Fibroblast of skin of right quadriceps (primary cell): ENCODE measurements at places on chromosomes 4 and X.
A peak's percentile ranks its signal among the peaks of the same experiment; 100 is the strongest.

- DNase-seq: peak; percentile 54
Observed at GRCh38 chrX:115562480-115562847, 1.5 kb downstream of the PLS3 start.

DNA sequence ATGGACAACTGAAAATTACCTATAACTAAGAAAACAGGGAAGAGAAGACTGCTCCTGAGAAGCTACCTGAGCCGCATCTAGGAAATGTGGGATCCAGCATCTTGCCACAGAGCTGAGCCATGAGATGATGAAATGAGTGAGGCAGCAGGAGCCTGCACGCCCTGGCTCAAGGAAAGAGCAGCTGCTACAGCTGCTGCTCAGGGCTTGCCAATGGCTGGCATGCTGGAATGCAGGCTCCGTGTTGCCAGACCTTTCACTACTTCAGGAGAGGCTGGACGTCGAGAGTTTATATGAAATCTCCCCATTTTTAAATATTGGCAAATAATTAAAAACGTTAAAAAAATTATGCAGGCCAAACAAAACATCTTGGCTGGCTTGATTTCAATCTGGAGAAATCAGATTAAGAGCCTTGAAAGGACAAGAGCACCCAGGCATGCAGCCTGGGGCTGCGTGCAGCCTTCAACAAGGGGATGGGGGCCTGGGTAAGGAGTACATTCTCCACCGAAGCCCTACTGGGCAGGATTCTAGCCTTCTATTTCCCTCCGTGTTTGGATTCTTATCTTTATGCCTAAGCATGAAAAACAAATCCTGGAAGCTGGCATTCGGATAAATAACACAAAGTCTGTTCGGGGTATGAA is 227.6 kb downstream of the NR3C2 start:
- no peak for DNase-seq

GRCh38 chrX:104254442-104255115 is at the start of gene ESX1:
ESX1 (minus strand) TSS chrX:104254933; CDS start chrX:104254849, 84 bp downstream.
- DNase-seq: no peak

GRCh38 chrX:64925480-64925879 is 50.8 kb downstream of the ZC4H2 start:
- no peak for DNase-seq
